ENCODE measurements at places on chromosomes 6 and 20.

DNA sequence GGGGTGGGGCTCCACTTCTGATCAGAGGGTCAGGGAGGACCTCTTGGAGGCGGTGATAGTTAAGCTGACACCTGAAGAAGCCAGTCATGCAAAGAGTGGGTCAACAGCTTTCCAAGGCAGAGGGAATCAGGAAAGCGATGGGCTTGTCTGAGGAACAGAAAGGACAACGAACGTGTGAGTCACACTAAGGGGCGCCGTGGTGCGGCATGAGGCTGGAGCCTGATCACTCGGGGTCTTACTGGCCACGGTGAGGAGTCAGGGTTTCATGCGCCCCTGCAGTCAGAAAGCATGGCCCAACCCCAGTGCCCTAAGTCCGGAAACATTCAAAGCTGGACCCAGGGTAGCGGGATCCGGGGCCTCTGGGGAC lies 50.6 kb upstream of the SLC32A1 start:
- peak; percentile 38 for DNase-seq

- DNase-seq: peak; percentile 58
Observed at GRCh38 chr6:119627908-119628669, 278.5 kb upstream of the MAN1A1 start.

DNA sequence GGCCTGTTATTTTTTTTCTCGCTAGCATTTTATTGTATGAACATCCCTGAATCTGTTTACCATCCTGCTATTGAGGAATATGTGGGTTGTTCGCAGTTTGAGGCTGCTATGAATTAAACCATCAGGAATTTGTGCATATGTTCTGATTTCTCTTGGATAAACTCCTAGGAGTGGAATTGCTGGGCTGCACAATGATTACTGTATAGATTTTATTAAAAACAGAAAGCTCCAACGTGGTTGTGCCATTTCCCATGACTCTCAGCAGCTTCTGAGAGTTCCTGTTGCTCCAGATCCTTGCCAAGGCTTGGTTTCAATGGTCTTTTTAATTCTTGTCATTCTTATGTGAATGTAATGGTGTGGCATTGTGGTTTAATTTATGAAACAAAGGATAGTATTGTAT lies 75.1 kb downstream of the EDN3 start:
- peak; percentile 77 for DNase-seq

DNA sequence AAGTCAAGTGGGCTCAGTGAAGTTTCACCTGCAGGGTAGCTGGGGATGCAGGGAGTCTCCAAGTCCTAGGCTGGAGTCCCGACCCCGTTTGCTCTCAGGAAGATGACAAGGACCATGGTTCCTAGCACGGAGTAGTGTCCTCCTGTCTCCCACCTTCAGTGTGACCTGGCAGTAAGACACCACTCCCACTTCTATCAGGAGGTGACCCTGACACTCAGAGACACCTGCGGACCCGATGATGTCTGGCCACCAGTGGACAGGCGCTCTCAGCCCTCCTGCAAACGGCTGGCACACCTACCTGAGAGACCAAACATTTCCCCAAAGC lies 1.1 kb downstream of the SOD2 start:
- no peak for DNase-seq

DNA sequence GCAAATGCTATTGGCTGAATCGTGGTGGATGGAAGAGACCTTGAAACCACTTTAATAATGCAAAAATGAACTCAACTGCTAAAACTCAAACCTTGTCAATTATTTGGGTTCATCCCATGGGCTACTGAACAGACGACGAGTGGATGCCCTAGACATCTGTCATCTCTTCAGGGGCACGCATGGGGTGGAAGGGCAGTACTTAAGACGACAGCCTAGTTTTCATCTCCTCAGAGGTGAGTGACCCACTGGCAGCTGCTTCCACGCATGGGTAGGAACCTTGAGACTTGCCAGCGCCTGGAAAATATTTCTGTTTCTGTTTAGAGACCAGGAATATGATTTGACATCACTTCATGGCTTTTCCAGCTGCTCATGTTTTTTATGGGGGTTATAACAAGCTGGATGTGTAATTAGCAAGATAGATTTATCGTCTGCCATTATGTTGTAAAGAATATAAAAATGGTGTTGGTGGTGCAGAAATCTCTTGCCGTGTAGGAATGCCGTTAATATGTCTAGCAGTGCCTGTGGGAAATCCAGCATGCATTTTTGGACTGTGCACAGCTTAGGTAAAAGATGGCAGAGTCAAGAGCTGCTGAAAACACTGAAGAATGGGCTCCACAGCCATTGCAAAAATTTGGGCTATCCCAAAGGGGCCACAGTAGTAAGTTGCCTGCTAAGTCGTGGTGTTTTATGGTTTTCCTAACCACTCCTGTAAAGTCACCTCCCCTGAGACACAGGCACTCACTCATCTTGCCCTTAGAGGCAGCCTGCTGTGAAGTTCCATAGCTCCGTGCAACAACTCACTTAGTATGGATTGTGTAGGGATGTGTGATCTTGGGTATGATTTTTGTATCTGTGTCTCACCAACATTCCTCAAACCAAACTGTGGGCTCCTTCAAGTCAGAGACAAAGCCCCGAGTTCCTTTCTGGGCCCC lies 203.3 kb downstream of the EYA2 start:
- DNase-seq: no peak

- DNase-seq: no peak
Observed at GRCh38 chr20:64140956-64141355, 23.3 kb upstream of the MYT1 start.

- DNase-seq: peak; percentile 89
Observed at GRCh38 chr20:2314759-2315439, 19.1 kb downstream of the TGM3 start.

GRCh38 chr20:46062151-46062550 lies 27.6 kb downstream of the NCOA5 start:
- no peak for DNase-seq

GRCh38 chr6:143159001-143159400 lies 98.3 kb downstream of the AIG1 start:
- DNase-seq: no peak

DNA sequence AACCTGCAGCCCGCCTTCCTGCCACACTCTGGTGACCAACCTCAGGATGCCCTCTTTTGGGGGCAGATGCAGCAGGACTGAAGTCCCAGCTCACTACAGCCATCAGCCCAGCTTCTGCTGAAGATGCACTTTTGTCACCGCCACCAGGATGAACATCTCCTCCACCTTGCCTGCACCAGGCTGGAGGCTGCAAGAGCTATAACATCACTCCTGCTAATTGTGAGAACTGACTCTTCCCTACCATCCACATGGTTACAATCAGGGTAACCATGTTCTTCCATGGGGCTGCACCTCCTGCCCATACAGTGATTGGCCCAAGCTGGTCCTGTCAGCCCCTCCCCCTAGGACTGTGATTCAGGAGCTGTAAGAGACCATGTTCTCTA lies 2.0 kb upstream of the ACTL10 start:
- no peak for DNase-seq

DNA sequence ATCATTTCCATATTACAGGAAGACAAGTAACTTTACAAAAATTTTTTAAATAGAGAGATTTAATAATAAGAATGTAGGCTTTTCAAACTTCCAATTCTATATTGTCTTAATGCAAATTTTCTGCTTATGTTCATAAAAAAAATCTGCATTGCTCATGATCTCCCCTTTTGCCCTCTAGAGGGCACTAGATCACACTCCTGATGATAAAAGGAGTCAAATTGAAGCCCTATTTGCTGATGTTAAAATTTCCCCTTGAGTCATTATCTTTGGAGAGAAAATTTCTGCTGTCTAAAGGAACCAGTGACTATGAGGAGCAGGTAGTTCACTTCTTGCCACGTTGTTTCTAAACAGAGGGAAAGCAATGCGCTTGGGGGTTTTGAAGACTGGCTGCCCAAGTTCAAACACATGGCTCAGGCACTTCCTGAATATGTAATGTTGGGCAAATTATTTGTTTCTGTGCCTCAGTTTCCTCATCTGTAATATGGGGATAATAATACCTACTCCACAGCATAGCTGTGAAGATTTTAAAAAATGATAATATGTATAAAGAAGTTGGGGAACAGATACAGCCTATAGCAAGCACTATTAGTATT lies 874.2 kb downstream of the TFAP2A start:
- DNase-seq: peak; percentile 64

DNA sequence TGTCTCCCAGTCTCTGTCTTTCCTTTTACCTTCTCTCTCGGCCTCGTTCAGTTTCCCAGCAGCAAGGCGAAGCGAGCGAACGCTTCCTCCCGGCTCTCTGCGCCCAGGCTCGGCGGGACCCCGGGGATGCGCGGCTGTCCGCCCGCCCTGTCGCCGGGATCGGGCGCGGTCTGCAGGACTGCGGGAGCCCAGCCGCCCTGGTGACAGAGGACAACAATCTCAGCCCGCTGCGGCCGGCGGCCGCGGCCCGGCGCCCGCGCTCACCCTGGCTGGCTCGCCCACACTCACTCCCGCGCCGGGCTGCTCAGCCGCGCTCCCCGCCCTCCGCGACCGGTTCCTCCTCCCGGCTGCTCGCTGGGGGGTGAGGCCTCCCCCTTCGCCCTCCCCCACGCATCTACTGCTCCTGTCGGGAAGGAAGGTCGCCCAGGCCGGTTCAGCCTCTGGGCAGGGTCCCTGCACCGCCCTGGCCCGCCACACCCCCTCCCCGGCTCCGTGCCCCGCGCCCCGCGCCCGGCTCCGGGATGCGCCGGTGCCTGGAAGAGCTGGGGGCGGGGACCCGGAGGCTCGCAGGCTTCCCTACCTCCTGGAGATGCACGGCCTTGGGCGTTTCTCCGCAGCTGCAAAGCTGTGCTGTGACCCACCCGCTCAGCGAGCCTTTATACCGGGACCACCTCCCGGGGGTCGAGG lies 410 bp downstream of the SYNE1 start:
- peak; percentile 33 for DNase-seq

DNA sequence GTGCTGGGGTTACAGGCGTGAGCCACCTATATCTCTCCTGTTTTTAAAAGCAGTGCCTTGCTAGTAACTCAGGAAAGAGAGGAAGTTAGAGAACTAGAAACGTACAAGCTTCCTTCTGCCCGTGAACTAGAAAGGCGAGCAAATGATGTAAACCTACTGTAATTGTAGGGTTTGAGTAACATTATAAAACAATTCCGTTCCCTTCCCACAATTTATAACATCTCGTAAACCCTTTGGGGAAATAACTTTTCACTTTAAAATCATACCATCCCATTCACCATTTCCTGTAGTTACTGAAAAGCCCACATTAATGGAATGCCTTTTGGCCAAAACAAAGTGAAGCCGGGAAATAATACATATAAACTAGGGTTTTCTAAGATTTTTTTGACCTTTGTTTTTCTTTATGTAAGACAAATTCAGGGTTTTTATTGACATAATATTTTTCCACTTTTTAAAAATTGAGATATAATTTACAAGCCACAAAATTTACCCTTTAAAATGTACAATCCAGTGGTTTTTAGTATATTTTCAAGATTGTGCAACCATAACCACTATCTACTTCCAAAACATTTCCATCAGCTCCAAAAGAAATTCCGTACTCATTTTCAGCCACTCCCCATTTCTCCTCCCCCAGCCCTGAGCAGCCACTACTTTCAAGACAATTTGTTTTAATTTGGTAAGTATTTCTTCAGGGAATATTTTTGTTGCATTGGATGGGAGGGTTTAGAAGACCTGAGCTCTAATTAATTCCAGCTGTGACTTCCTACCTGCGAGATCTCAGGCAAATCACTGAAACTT lies 175.1 kb upstream of the PDE10A start:
- DNase-seq: no peak

DNA sequence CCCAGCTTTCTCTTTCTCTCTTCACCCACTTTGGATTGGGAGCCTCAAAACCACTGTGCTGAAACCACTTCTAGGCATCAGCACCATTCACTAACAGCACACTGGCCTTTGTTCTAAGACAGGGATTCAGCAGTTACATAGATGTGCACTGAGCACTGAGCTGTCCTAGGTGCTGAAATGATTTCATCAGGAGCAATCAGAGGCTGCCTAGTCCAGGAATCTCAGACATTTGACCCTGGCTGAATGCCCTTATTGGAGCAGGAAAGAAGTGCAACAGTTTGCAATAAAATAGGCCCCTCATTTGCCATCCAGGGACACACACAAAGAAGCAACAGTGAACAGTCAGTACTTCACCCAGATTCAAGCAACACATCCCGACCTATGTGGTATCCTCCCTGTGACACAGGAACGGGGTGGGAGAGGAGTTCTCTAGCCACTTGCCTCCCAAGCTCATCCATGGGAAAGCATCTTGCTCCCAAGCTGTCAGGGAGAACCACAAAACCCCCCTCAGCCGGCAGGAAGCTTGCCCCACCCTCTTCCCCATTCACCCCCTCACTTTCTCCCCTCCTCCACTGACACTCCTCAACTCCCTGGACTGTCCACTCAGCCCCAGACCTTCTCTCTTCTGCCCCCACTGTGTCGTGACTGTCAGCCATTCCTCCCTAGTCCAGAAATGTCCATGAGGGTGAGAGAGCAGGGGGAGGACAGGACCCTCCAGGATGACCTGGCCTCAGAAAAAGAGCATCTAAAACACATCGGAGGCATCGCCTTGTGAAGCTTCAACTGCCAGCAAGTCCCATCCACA lies 304.4 kb downstream of the PREX1 start:
- peak; percentile 73 for DNase-seq

Data from fibroblast of skin of right biceps (primary cell).